ELR (cell line): ENCODE measurements at places on chromosomes 1 and 21.
A peak's percentile ranks its signal among the peaks of the same experiment; 100 is the strongest.

GRCh38 chr1:48853006-48853405 is 76.3 kb upstream of the BEND5 start:
- DNase-seq, result peak; percentile 8

DNA sequence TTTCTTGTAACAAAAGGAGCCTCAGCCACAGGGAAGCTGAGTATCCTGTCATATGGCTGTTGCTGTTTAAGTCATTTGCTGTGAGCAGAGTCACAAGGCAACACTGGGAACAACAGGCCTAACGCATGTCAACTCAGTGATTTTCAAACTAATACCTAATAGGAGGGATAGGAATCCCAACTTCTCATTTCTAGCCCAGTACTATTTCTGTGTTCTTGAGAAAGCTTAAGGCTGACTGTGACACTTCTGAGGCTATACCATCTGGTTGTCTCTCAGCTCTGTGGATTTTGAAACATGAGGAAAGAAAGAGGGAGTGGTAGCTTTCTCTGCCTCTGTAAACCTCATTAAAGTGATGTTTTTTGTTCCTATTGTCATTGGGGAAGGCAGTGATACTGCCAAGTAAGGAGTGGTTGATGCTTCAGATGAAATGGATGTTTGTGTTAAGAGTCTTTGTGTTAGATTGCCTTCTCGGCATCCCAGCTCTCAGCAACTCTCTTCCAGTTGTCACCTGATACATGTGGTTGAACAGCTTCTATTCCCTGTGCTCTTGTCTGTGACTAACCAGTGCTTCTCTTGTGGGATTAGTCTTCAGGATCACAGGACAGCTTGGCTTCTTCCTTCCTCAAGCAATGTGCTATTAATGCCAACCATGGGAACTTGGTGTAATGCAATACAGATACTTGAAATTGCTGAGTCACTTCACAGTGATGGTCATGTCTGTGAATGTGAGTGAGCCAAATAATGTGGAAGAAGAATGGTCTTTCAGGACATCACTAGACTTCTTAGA is 166.8 kb upstream of the IVNS1ABP start:
- peak; percentile 79 for DNase-seq

GRCh38 chr1:184622136-184622823 is 132.4 kb downstream of the EDEM3 start:
- DNase-seq, result no peak

- no peak for DNase-seq
Measured at GRCh38 chr1:243438146-243438545, 182.3 kb downstream of the SDCCAG8 start.

GRCh38 chr1:3369446-3370076 is 84.9 kb upstream of the ARHGEF16 start:
- DNase-seq, result peak; percentile 13

- DNase-seq, result no peak
Measured at GRCh38 chr1:101376121-101377083, 139.6 kb downstream of the S1PR1 start.

GRCh38 chr1:190172651-190173430 is 304.8 kb downstream of the BRINP3 start:
- DNase-seq, result peak; percentile 59

- DNase-seq, result no peak
Measured at GRCh38 chr1:119040906-119041305, 52.8 kb upstream of the TBX15 start.

GRCh38 chr1:107870696-107871095 is 94.3 kb downstream of the VAV3 start:
- DNase-seq, result no peak

DNA sequence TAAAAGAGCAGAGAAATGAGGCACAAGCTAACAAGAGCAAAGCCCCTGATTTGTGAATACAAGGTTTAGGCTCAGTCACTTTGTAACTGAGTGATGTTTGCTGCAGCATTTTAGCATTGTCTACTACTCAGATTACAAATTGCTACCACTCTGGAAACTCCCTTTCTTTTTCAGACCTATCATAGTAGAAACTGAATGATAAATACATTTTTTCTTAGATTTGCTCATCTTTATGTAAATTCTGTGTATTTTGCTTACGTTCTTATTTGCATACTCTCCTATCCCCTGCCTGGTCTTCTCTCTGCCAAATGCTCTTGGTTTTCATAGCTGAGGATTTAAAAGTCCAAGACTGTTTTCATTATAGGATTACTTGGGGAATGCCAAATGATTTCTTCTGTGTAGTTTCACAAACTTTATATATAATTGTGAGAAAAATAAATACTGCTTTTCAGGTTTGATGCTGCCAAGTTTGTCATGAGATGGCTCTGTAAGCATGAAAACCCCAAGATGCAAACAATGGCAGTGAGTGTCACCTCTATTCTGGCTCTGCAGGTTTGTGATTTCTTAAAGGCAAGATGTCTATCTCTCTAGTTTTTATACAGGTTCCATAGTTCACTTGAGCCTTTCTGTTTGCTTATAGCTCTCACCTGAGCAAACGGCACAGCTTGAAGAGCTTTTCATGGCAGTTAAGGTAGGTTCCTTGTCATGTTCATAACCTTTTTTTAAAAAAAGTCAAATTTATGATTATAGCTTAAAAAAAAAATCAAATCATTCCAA is 24.7 kb downstream of the ZYG11A start:
- no peak for DNase-seq

GRCh38 chr1:75710832-75711231 is 13.7 kb upstream of the ACADM start:
- no peak for DNase-seq

DNA sequence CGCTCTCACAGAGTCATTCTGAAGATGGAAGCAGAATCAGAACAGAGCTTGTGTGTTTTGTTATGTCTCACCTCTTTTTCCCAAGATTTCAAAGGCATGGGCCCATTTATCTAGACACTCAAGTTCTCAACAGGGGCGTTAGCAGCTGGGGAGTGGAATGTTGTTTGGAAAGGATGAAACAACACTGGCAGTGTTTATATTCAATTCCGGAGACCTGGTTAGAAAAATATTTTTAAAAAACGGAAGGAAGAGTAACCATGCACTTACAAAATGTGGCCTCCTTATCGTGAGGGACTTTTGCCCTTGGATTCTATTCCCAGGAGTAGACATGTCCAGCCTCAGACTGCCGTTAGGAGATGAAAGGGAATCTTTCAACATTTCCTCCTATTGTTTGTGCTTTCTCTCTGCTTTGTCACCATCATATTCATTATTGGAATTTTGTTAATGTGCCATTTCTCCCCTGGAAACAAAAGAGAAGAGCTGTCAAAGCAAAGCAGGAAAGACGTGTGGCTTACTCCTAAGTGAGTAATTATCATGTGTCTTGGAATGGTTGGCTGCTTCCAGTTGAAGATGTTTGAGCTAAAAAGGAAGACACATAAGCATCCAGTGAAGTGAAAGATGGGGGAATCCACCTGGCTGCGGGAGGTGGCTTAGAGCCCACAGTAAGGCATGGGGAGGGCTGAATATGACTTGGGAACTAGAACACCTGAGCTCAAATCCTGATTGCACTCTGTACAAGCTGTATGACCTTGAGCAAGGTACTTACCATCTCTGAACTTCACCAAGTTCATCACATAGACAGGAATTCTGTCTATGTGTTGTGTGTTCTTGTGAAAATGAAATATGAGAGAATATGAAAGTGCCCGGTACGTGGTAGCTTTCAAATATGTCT is 71.7 kb upstream of the JUN start:
- no peak for DNase-seq

DNA sequence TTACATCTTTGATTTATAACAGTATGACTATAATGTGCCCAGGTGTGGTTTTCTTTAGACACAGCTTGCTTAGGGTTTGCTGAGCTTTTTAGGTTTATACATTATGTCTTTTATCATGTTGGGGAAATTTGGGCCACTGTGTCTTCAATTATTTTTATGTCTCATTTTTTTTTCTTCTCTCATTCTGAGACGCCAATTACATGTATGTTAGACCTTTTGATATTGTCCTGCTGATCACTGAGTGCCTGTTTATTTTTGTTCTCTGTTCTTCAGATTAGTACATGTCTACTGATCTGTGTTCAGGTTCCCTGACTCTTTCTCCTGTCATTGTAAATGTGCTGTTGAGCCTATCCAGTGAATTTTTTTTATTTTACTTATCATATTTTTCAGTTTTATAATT is 36.1 kb downstream of the TNNT2 start:
- no peak for DNase-seq

DNA sequence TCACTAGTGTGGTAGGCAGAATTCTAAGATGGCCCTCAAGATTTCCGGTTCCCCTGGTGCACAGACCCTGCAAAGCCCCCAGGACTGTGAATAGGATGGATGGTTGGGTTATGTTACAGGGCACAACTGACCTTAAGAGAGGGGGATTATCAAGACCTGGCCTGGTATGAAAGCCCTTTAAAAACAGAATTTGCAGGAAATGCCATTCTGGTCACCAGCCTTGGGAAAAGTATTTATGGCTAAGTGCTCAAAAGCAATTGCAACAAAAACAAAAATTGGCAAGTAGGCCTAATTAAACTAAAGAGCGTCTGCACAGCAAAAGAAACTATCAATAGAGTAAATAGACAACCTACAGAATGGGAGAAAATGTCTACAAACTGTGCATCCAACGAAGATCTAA is 144.7 kb upstream of the EDN2 start:
- DNase-seq, result no peak

DNA sequence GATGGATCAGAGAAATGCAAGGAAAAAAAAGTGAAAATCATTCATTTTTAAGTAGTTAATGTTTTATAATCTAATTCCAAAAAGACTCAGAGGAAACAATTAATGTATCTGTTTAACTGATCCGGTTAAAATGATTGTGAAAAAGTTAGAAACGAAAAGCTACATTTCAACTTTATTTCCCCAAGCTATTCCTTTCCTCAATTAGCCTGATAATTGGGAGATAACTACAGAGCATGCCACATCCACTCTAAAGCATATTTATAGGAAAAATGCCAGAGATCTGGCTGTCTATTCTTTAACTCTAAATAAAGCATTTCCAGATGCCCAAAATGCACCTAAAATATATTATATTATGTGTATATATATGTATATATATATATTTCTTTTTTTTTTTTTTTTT is 35.9 kb upstream of the XPR1 start:
- DNase-seq, result no peak

GRCh38 chr1:40906781-40907400 is 44.7 kb upstream of the CITED4 start:
- DNase-seq, result no peak

- DNase-seq, result peak; percentile 36
Measured at GRCh38 chr1:156337052-156337887, 822 bp downstream of the CCT3 start.

DNA sequence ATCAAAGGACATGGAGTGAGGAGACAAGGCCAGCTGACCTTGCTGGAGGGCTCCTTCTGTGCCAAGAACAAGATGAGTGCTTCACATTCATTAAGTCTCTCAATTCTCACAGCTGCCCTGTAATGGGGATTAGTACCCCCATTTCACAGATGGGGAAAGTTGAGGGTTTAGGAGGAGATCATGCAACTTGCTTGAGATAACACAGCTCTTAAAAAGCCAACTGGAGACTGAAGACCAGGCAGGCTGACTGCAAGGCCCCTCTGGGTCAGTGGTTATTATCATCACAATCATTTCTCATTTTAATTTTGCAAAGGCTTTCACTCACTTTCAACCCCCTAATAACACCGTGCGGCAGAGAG is 46.8 kb downstream of the GPR161 start:
- DNase-seq, result no peak

- no peak for DNase-seq
Measured at GRCh38 chr1:53068314-53069099, 6.5 kb downstream of the PODN start.

GRCh38 chr1:154467434-154468102 is 34.5 kb upstream of the TDRD10 start:
- no peak for DNase-seq

- DNase-seq, result no peak
Measured at GRCh38 chr1:171366816-171367215, 52.8 kb downstream of the FMO4 start.

DNA sequence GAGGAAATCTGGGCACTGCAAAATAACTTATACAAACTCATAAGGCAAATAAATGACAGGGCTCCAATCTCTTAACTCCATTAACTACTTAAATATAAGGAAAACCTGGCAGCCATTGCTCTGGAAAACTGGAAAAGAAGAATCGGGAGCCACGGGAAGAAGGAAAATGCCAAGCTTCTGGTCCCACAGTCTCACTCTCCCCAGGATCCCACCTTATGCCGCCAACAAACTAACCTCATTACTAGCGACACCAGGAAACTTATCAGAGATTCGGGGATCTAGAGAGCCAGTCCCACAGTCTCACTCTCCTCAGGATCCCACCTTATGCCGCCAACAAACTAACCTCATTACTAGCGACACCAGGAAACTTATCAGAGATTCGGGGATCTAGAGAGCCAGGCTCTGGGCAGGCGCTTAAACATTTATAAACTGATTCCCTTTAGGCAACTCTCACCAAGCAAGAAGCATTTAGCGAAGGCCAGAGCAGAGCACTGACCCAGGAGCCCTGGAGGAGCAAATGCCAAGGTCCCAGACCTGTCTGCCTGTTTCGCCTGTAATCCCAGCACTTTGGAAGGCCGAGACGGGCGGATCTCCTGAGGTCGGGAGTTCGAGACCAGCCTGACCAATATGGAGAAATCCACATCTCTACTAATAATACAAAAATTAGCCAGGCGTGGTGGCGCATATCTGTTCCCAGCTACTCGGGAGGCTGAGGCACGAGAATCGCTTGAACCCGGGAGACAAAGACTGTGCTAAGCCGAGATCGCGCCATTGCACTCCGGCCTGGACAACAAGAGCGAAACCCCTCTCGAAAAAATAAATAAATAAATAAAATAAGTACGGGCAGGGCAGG is 720 bp downstream of the PSMB2 start:
- peak; percentile 30 for DNase-seq
